ENCODE measurements at places on chromosomes 11 and 22. TPM values are rescaled to one million over a fixed set of nuclear protein-coding genes. Genes with fewer than 3 reads are reported as not detected.

PTPN5 gene
- not detected for total RNA-seq

HTR3A gene
- not detected for total RNA-seq

CADM1 gene
- 8.4 TPM for total RNA-seq

WNT7B gene
- under 0.01 TPM for total RNA-seq

Measured in smooth muscle cell of the umbilical artery (primary cell).